Stimulated activated CD8-positive, alpha-beta memory T cell treated with anti-CD3 and anti-CD28 coated beads, Interleukin-15, amount 100 ng/mL, for 48 hours (primary cell): ENCODE measurements at places on chromosomes 13 and 19.
A peak's percentile ranks its signal among the peaks of the same experiment; 100 is the strongest.

DNA sequence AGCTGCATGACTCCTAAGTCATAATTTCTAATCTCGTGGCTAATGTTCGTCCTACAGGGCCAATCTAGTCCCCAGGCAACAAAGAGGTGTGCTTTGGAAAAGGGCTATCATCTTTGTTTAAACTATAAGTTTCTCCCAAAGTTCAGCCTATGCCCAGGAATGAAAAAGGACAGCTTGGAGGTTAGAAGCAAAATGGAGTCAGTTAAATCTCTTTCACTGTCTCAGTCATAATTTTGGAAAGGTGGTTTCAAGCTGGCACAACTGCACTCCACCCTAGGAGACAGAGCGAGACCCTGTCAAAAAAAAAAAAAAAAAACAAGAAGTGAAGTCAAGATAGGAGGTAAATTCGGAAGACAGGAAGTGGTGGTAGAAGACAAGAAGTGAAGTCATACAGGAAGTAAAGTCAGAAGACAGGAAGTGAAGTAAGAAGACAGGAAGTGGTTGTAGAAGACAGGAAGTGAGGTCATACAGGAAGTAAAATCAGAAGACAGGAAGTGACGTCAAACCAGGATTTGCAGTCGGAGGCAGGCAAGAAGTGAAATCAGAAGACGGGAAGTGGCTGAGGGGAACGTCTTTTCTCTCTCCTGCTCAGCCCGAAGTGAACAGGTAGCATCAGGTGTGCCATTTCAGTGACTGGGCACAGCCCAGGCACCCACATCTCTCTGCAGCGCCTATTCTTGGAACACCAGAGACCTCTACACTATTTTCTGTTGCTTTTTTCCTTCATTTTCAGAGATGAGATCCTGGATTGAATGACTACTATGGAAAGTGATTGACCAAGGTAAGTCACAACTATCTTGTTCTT lies 32.2 kb downstream of the GP6 start:
- peak; percentile 17 for DNase-seq

GRCh38 chr19:5837761-5838352 lies 1.6 kb downstream of the FUT6 start:
- no peak for DNase-seq

GRCh38 chr13:20369886-20370361 lies 137.8 kb upstream of the GJB6 start:
- DNase-seq: no peak

- no peak for DNase-seq
These were observed 3.3 kb downstream of the GP6 start for GRCh38 chr19:55034751-55035150.

GRCh38 chr19:2191456-2192310 lies 27.9 kb downstream of the DOT1L start:
- DNase-seq: no peak

GRCh38 chr13:86282442-86282841 lies 483.2 kb upstream of the SLITRK6 start:
- DNase-seq: no peak

DNA sequence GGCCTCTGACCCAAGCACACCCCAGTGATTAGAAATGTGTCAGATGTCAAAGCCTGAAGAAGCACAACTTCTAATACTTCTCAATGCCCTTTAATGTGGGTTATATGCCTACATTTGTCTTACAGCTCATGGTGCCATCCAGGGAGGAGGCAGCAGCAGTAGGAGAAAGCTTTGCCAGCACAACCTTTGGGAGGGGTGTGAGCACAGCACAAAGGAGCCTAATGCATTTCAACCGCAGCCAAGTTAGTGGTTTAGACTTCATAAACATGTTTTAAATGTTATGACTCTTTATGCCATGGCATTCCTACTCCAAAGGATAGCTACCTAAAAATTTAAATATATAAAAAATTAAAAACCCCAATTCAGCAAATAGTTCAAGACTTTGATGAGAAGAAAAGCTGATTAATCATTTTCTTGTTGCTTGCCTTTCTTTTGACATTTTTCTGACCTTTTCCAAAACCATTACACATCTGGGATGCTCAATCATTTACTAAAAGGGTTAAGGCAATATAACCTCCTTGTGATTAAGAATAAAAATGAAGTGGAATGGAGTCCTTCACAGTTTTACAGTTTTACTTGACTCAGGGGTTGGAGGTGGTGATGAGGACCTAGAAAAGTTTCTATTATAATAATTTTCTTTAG lies 142.7 kb downstream of the DLEU7 start:
- DNase-seq: no peak

GRCh38 chr19:41918095-41918494 lies 10.2 kb downstream of the ERFL start:
- DNase-seq: no peak

DNA sequence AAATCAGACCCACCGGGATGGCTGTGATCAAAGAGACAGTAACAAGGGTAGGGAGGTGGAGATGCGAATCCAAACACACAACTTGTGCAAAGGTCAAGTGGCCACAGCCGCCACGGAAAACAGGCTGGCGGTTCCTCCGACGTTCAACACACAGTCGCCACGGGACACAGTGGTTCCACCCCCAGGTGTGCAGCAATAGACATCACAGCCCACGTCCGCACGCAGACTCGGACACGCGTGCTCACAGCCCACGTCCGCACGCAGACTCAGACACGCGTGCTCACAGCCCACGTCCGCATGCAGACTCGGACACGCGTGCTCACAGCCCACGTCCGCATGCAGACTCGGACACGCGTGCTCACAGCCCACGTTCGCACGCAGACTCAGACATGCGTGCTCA lies 70.1 kb downstream of the RASA3 start:
- DNase-seq: no peak

- DNase-seq: no peak
These were observed 541.4 kb upstream of the SLITRK5 start for GRCh38 chr13:87129602-87130300.

GRCh38 chr19:31275068-31275334 lies 74.2 kb downstream of the TSHZ3 start:
- no peak for DNase-seq

DNA sequence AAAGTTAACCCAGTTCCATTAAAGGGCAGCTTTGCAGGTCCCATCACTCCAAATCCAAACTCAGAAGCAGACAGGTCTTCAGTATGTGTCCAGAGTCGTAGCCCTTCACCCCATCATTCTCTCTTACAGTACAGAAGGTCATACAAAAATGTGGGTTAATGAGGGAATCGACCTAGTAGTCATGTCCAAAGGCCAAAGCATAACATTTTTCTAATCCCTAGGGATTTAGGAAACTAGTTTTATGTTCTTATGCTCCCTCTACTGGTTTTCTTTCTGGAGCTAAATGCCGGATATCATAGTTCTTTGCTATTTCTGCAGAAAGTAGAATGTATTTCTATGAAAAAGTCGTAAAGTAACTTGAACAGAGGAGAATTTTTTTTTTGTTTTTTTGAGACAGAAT lies 72.2 kb downstream of the DHRS12 start:
- no peak for DNase-seq

DNA sequence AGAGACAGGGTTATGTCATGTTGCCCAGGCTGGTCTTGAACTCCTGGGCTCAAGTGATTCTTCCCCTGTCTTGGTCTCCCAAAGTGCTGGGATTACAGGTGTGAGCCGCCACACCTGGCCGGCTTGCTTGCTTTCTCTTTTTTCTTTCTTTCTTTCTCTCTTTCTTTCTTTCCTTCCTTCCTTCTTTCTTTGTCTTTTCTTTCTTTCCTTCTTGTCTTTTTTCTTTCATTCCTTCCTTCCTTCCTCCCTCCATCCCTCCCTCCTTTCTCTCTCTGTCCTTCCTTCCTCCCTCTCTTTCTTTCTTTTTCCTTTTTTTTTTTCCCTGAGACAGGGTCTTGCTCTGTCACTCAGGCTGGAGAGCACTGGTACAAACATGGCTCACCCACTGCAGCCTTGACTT lies 6.8 kb upstream of the BTBD2 start:
- DNase-seq: no peak

DNA sequence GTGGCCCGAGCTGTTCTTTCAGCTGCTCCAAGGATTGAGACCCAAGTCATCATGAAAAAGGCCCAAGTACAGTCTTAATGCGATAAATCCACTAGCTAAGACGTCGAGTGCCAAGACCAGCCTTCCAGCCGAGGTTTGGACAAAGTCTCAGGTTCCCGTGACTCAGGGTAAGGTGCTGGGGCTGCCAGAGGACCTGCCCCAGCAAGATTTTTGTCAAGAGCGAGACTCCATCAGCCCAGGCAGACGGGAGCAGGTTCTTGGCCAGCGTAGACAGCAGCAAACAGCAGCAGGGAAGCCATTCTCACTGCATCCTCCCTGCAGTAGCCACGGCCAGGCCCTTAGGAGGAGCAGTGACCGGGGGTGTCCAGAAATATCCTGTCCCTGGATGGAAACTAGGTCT lies 3.4 kb downstream of the FEM1A start:
- DNase-seq: no peak

DNA sequence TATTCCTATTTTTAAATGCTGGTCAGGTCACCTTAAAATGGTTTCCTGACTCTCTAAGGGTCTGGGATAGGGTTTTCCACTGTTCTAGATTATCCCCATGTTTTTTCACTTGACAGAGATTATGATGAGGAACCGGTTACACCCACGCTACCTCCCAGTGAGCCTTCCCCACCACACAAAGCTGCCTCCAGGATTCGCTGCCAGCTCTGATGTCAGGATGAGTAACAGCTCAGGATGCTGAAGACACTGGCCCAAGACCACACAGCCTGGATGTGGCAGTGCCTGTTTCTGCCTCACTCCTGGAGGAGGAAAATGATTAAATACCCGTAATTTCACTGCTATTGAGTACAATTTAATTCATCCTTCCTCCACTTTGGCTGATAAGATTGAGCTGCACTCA lies 22.9 kb downstream of the ZNF114 start:
- no peak for DNase-seq

DNA sequence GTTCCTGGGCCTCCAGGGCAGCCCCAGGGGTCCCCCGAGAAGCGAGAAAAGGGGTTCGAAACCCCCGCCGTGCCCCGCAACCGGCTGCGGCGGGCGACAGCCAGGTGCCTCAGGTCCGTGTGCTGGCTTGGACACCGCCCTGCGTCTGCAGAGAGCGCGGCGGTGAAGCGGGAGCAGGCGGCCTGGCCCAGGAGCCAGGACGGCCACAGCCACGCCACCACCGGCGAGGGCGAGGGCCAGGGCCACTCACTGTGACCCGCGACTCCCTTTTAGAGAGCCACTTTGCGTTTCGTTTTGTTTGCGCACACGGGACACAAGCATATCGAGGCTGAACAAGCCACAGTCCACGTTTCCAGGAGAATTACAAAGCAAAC lies 110.4 kb downstream of the CRYL1 start:
- no peak for DNase-seq

DNA sequence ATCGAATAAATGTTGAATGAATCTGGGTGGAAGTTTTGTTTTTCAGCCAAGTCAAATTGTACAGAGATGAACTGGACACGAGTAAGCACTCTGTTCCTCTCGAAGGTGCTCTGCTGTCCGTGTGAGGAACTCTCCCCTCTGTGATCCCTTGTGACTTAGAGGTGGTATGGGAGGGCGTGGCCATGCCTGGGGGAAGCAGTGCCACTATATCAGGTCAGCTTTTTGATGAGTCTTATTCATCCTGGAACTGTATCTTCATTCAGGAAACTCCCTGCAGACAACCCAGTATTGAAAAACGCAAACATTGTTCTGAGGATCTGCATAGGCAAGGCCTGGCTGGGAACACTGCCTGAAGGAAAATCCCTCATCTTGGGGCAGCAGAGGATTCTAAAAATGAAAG lies 45.7 kb upstream of the FLT1 start:
- DNase-seq: no peak

- no peak for DNase-seq
These were observed at the start of gene CHST8 for GRCh38 chr19:33621811-33622504. Gene CHST8, plus strand, starts transcription at chr19:33621953. Its CDS starts 67,309 bp downstream, at chr19:33689262.

DNA sequence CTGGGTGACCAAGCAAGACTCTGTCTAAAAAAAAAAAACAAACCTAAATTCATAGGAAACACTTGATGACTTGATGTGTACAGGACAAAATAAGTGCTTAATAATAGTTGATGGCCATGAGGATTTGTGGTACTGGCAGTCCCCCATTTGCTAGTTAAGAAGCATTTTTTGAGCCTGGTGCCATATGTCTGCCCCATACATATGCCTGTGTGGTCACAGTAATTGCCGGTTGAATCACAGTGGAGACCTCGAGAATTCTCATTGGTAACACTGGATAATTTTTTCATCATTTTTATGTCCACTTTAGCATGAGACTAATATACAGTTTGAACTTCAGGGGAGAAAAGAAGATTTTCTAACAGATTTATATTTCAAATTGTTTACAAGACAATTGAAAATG lies 79.2 kb downstream of the LRCH1 start:
- DNase-seq: no peak

DNA sequence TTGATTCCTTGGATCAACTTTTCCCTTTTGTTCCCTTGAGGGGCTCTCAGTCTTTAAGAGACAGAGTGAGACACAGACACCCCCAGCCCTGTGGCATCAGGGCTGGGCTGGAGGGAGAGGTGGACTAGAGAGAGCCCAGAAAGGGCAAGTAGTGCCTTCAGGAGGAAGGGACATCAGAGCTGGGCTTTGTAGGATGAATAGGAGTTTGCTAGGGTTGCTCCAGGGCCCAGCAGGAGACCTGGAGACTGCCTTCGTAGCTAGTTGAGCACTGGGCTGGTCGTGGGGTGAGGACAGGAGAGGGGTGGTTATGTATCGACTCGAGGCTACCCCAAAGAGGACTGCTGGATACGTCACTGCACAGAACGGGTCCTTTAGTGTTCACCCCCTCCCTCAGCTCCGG lies 5.4 kb downstream of the MAP1S start:
- DNase-seq: no peak

DNA sequence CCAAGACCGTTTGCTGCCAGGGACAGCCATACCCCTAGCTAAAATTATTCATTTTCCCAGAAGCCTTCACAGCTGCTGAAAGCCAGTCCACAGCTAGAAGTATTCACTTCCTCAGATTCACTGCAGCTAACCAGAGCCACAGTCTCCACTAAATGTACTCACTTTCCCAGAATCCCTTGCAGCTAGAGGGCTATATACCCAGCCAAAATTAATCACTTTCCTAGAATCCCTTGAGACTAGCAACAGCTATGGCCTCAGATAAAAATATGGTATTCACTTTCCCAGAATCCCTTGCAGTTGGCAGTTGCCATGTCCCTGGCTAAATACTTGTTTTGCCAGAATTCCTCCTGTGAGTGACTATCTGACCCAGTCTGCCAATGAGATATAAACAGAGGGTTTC lies 13.8 kb upstream of the MEIS3 start:
- DNase-seq: no peak

GRCh38 chr13:20387441-20387971 lies 138.2 kb downstream of the CRYL1 start:
- DNase-seq: no peak

DNA sequence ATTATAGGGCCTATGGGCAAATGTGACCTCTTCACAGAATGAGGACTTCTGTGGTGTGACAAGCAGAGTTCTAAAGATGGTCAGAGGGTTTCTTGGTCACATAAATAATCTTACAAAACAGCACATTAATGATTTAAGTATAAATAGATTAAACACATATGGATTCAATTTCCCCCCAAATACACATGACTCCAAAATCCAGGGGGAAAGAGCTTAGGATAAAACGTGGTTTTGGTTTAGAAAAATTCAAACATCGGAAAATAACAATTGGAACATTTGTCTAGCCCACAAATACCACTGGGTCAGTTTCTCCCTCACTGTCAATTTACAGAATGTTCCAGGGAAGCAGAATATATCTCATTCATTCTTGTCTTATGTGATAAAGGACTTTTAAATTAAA lies 283.1 kb downstream of the COG6 start:
- no peak for DNase-seq

- no peak for DNase-seq
These were observed 210.1 kb downstream of the TBC1D4 start for GRCh38 chr13:75271846-75272245.

- DNase-seq: no peak
These were observed 140.1 kb downstream of the RGCC start for GRCh38 chr13:41597348-41598041.

GRCh38 chr13:27053210-27053884 lies 118.3 kb downstream of the USP12 start:
- DNase-seq: no peak
